Heart right ventricle (tissue), 16 donors: ENCODE measurements at places on chromosomes 16 and 17.

DNA sequence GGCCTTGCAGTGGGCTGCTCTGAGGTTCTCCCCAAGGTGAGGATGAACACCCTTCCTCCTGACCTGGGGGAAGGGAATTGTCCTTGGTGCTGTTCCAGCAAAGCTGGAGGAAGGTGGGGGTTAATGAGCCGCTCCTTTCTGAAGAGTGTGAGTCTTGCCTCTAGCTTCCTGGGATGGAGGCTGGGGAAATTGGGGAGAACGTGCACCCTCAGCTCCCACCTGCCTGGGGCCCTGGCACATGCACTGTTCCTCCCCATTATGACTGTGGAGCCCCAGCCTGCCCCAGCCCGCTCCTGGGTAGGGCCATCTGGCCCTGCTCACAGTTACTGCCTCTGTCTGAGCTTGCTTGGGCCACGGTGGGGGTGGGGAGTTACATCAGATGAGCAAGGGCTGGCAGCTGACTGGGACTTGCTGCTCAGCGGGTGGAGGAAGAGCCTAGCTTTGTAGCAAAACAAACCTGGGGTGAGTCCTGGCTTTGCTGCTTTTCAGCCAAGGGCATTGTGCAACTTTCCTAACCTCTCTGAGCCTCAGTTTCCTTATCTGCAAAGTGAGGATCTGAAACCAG is 11.1 kb downstream of the TNS4 start:
- peak; percentile 38 for DNase-seq

- peak; percentile 73 for DNase-seq
These were observed 1.6 kb downstream of the SPATA32 start for GRCh38 chr17:45260204-45260783.

DNA sequence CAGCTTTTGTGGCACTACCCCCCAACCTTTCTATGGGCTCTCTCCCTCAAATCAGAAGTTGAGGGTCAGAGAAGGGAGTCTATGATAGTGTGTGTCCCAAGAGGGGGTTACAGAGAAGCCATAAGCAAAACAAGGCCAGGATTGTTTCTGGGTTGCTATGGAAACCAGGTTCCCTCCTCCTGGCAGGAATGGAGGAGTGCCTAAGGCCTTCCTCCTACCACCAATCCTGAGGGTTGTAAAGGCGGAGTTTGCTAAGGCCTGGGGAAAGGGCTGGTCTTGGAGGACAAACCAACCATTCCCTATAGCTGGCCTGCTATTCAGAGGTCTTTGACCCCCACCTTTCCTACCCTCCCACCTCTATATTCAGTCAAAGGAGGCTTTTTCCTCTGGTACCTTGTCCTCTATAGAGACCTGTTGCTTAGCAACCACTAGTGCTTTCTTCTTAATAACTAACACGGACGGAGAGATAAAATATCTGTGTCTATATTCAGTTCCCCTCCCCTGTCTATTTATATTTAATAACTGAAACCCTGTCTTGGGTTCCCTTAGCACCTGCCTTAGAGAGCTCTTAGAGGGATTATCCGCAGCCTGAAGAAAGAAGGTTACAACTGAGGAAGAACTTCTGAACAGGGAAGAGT is 43.4 kb downstream of the NEUROD2 start:
- DNase-seq, result no peak

DNA sequence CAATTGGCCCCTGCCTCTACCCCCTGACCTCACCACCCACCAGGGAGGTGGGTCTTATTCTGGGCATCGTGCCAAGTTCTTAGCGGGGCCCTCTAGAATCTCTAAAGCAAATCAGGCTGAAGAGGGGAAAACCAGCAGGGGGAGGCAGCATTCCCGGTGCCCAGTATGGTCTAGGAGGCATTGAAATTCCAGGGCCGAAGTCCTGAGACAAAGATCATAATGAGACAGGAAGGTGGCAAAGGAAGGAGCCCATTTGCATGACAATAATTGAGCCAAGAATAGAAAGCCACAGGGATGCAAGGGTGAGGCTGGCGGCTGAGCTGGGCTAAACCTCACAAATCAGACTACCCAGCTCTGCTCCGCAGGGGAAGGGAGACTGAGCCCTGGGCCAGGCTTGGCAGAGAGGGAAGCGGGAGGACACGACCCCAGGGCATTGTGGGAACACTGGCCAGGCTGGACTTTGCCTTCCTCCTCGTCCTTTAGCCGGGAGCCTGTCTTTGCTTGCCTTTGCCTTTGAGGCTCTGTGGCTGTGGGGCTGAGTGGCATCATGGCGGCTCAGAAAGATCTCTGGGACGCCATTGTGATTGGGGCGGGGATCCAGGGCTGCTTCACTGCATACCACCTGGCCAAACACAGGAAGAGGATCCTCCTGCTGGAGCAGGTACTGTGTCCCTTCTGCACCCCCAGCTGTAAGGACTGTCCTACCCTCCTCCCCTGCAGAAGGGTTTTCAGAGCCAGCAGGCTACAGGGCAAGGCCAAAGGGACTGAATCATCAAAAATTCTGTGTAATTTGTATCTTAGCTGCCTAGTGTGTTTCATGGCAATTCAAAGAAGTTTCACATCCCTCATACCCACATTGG is at the start of gene PIPOX:
Gene PIPOX, plus strand, starts transcription at position 463 of the 860 bp plus-strand sequence. Its CDS starts 85 bp downstream, at position 548.
- peak; percentile 20 for DNase-seq

GRCh38 chr16:69644790-69645189 is 79.0 kb downstream of the NFAT5 start:
- DNase-seq, result no peak

- no peak for DNase-seq
These were observed 2.5 kb upstream of the AXIN1 start for GRCh38 chr16:354971-355461.

GRCh38 chr17:44464037-44464436 is 39.2 kb downstream of the GPATCH8 start:
- no peak for DNase-seq

- DNase-seq, result no peak
These were observed 22.6 kb downstream of the MAP3K3 start for GRCh38 chr17:63644846-63645245.

DNA sequence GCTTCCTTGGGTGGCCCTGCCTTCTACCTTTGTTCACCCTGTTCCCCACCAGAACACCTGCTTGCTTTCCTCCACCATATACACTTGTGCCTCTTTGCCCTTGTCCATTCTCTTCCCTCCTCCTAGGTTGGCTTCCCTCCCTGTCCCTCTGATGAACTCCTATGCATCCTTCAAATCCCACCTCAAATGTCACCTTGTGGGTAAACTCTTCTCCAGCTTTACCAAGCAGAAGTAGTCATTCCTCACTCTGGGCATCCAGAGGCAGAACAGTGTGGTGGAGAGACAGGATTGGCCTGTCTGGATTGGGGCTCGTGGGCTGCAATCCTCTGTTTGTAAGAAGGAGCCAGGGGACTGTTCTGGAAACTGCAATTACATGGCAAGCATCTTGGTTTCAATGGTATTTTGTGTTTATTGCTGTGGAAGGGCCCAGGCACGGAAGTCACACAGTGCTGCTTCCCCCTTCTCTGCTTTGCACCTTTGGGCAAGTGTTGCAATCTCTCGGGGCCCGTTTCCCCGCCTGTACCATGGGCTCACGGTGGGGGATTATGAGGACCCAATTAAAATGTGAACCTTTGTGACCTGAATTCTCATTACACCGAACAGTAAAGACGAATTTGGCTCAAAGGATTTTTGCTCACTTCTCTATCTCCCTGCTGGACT is 21.9 kb upstream of the NXPH3 start:
- no peak for DNase-seq

- DNase-seq, result peak; percentile 59
These were observed at the start of gene MT1F for GRCh38 chr16:56657555-56658326. TSS of gene MT1F (plus strand) at chr16:56657959. CDS start at chr16:56658059, 100 bp downstream.

DNA sequence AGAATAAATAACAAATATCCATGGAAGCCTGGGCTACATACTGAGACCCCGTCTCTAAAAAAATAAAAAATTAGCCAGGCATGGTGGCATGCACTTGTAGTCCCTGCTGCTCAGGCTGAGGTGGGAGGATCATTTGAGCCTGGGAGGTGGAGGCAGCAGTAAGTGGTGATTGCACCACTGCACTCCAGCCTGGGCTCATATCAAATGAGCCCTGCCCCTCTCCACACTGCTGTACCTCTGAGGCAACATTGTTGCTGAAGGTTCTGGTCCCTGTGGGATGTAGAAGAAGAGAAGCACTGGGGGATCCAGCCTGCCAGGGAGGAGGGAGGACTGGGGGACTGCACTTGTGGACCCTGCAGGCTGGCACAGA is 11.4 kb upstream of the ARHGAP23 start:
- DNase-seq, result no peak

- no peak for DNase-seq
These were observed 109.6 kb downstream of the HS3ST3A1 start for GRCh38 chr17:13491916-13492736.

DNA sequence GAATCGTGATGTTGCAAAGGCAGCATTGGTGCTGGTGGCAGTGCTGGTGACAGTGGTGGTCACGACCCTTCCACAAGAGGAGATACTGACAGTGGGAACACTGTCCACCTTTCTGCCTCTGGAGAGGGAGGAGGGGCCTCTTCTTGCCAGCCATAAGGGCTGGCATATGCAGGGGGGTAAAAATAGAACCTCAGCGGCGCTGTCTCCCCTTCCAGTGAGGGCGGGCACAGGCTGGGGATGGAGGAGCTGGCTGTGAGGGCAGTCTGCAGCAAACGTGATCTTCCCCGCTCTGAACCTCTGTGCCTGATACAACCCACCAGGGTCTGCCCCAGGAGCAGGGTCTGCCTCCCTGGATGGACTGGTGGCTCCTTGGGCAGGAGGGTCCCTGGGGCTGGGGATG is 3.4 kb downstream of the RAP1GAP2 start:
- DNase-seq, result peak; percentile 38
